Anterior cingulate cortex (tissue), 58 donors: ENCODE measurements at places on chromosomes 4 and X.

- no peak for DNase-seq
These were observed 118.2 kb upstream of the KLF8 start for GRCh38 chrX:56113785-56114436.

- no peak for DNase-seq
These were observed 11.5 kb upstream of the IDS start for GRCh38 chrX:149516604-149517003.

GRCh38 chr4:28350485-28350884, 1489.8 kb downstream of the STIM2 start:
- DNase-seq: no peak

GRCh38 chrX:122445466-122445865, 738.6 kb upstream of the GRIA3 start:
- DNase-seq: no peak

GRCh38 chr4:173253561-173253960, 80.6 kb downstream of the HMGB2 start:
- no peak for DNase-seq

GRCh38 chr4:20091781-20092180, 159.9 kb upstream of the SLIT2 start:
- no peak for DNase-seq

DNA sequence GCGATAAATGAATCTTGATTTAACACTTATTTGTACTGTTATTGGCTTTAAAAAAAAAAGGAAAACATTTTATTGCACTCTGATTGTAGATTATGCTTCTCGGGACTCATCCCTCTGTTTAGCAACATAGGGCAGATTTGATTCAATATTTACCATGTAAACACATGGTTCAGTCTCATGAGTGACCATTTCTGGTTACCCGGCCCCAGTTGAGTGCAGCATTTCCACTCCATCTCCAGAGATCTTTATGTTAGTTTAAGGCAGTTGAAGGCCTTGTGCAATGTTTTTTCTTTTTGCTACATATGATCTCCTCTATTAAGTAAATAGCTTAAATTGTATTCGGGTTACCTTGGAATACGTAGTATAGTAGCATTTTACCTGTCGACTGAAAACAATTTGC, 143.3 kb upstream of the RPS6KA3 start:
- DNase-seq: no peak

DNA sequence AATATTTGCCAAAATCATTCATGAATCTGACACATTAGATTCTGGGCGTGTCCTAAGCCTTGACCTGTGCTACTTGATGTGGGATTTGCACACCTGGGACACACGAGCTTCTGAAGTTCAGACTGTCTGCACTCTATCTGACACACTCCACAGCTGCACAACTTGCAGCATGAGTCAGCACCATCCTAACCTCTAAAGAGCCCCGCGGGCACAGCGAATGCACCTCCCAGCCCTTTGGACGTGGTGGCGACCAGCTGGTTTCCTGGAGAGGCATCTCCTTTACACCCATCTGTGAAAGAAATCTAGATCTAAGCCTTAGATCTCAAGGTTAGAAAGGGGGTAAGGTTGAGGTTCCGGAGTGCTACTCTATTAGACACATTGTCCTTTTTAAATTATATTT, 69.2 kb downstream of the SORBS2 start:
- DNase-seq: no peak
